Gastrocnemius medialis (tissue), 4 donors: ENCODE measurements at places on chromosomes 6 and 20.

DNA sequence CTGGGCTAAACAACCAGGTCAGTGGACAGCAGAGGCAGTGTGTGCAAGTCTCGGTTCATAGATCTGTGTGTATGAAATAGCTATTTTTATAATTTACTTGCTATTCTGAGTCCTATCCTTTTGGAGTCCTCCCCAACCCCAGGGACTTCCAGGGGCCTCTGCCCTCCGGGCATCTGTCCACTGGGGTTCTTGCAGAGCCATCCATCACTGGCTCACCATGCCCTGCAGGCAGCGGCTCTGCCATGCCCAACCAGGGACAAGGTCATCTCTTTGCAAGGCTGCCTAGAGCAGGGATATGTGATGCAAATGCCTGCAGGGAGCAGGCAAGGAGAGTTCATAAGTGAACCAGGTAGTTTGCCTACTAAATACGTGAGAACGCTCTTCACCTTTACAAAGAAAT, 10.5 kb upstream of the BEND3 start:
- no peak overlapping the region for H3K4me3 ChIP-seq
- no peak for DNase-seq
- H3K27me3 ChIP-seq, result no peaks in the 10 kb centered on the region
- no peak overlapping the region for H3K27ac ChIP-seq
- no peaks in the 10 kb centered on the region for H3K4me1 ChIP-seq

DNA sequence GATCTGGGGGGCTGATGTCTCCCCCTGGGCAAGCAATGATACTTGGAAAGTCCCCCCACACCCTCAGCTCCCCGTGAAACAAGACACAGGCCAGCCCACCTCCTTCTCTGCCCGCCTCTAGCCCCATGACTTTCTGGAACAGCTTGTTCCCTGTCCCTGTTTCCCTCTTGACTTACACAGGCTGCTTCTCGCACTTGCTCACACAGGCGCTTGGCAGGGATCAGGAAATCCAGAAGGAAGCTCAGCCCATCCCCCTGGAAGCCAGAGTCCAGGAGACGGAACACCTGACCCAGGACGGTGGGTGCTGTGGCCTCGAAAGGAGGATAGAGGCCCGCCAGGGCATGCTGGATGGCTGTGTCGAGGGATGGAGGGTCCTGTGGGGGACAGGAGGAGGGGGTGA, 14.8 kb downstream of the KIAA1755 start:
- no peaks in the 10 kb centered on the region for H3K36me3 ChIP-seq
- H3K27me3 ChIP-seq, result no peaks in the 10 kb centered on the region
- peak; percentile 39 for DNase-seq
- H3K4me3 ChIP-seq, result no peak overlapping the region
- no peaks in the 10 kb centered on the region for H3K4me1 ChIP-seq

GRCh38 chr6:16973051-16973450, 128.8 kb upstream of the STMND1 start:
- H3K27ac ChIP-seq, result no peak overlapping the region
- DNase-seq, result no peak
- H3K4me1 ChIP-seq, result no peaks in the 10 kb centered on the region
- H3K4me3 ChIP-seq, result no peak overlapping the region
- no peaks in the 10 kb centered on the region for H3K27me3 ChIP-seq

- no peak for DNase-seq
- no peak overlapping the region for H3K27ac ChIP-seq
- H3K36me3 ChIP-seq, result no peaks in the 10 kb centered on the region
- H3K4me3 ChIP-seq, result no peak overlapping the region
- no peaks in the 10 kb centered on the region for H3K4me1 ChIP-seq
Observed at GRCh38 chr6:39225543-39225942, 3.7 kb downstream of the KCNK5 start.

GRCh38 chr20:34538671-34539123, 19.8 kb upstream of the MAP1LC3A start:
- peaks cover 7% of the 10 kb centered on the region for H3K4me1 ChIP-seq
- peak; percentile 73 for DNase-seq
- H3K27me3 ChIP-seq, result no peaks in the 10 kb centered on the region
- no peak overlapping the region for H3K4me3 ChIP-seq

- H3K27me3 ChIP-seq, result no peaks in the 10 kb centered on the region
- no peak for DNase-seq
- no peak overlapping the region for H3K27ac ChIP-seq
- H3K4me3 ChIP-seq, result no peak overlapping the region
- H3K4me1 ChIP-seq, result peaks cover 37% of the 10 kb centered on the region
Observed at GRCh38 chr6:16514249-16514648, 247.0 kb downstream of the ATXN1 start.

DNA sequence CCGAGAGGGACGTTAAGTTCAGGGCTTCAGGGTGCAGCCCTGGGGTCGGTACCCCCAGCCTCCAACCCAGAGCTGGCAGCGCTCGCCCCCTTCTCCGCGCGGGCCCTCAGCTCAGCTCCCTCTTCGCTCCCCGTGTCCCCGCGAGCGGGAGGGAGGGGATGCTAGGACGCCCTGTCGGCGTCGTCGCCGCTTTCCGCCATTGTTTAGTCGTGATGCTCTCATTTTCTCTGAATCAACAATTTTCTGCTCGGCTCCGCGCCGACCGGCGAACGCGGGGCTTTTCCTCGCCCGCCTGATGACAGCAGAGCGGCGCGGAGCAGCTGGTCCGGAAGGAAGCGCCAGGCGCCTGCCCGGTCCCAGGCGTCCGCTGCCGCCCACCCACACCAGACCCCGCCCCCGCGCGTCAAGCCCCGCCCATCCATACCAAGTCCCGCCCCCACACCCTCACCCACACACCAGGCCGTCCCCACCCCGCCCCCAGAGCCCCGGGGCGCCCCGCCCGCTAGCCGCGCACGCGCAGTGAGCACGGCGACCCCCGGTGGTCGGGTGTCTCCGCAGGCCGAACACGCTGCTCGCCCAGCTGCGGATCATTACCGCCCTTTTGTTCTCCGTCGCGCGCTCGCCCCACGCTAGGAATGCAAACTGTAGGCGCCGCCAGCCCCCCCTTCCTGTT, 50.1 kb upstream of the SLC32A1 start:
- H3K27ac ChIP-seq, result no peak overlapping the region
- no peaks in the 10 kb centered on the region for H3K36me3 ChIP-seq
- peak overlapping the region; percentile 55 for H3K4me3 ChIP-seq
- DNase-seq, result no peak

DNA sequence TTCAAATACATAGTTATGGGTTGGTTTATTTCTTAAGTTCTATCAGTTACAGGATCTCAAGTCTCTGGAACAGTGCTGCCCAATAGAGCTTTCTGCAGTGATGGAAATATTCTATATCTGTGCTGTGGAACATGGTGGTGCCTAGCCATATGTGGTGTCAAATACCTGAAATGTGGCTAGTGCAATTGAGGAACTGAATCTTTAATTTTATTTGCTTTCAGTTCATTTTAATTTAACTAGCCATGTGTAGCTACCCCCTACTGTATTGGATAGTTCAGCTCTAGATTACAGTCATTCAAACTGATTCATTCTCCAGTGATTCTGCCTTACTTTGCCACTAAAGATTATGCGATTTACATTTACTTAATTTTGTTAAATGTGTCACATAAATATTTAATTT, 503.2 kb downstream of the CDKAL1 start:
- H3K27me3 ChIP-seq, result no peaks in the 10 kb centered on the region
- H3K36me3 ChIP-seq, result no peaks in the 10 kb centered on the region
- no peak for DNase-seq
- H3K27ac ChIP-seq, result no peak overlapping the region
- peaks cover 6% of the 10 kb centered on the region for H3K4me1 ChIP-seq

DNA sequence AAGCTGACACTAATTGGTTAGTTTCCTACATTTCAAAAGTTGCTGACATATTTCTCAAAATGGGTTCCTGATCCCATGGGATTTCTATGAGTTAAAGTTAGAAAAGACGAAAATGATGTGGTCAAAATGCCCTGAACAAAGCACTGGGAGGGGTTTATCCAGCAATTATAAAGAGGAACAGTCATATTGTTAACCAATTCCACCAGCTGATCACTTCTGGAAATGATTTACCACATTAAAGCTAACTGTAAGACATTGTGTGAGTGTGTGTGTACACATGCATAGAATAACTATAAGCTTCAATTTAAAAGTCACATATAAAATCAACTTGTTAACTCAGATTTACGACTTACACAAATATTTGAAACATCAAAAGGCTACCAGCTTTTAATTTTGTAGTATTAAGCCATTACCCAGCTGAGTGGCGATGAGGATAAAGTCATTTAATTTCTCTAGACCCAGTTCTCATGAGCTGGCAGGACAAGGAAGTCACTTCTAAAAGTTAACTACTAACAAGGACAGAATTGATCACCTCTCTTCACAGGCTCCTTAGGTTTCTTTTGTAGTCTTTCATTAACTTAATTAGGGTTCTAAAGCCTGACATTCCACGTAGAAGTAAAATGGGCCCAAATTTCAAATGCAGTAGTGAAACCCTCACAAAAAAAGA, 40.4 kb downstream of the MAN1A1 start:
- DNase-seq, result no peak
- H3K4me3 ChIP-seq, result no peak overlapping the region
- no peaks in the 10 kb centered on the region for H3K36me3 ChIP-seq
- H3K27me3 ChIP-seq, result no peaks in the 10 kb centered on the region
- H3K4me1 ChIP-seq, result peaks cover 11% of the 10 kb centered on the region

DNA sequence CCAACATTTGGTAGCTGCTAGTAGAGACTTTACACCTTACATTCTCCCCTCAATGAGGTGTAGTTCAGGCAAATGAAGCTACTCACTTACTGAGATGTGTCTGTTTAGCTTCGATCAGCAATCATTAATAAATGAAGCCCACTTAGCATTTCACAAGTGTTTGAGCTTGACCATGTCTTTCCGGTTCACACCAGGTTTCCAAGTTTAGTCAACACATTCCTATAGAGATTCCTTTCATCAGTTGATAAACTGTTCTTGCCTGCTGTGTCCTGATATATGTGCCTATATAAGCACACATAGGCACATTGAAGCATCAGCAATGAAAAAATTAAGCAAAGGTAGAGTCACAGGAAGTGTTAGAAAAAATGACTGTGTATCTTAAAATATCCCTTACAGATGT, 150.0 kb downstream of the BTBD3 start:
- H3K4me3 ChIP-seq, result no peak overlapping the region
- H3K36me3 ChIP-seq, result no peaks in the 10 kb centered on the region
- no peak overlapping the region for H3K27ac ChIP-seq
- H3K27me3 ChIP-seq, result no peaks in the 10 kb centered on the region
- no peaks in the 10 kb centered on the region for H3K4me1 ChIP-seq
